GM13976 (cell line): ENCODE measurements at places on chromosomes 3 and 15.

GRCh38 chr3:185942907-185943759 is 5.3 kb upstream of the TRA2B start:
- DNase-seq: peak; percentile 84

DNA sequence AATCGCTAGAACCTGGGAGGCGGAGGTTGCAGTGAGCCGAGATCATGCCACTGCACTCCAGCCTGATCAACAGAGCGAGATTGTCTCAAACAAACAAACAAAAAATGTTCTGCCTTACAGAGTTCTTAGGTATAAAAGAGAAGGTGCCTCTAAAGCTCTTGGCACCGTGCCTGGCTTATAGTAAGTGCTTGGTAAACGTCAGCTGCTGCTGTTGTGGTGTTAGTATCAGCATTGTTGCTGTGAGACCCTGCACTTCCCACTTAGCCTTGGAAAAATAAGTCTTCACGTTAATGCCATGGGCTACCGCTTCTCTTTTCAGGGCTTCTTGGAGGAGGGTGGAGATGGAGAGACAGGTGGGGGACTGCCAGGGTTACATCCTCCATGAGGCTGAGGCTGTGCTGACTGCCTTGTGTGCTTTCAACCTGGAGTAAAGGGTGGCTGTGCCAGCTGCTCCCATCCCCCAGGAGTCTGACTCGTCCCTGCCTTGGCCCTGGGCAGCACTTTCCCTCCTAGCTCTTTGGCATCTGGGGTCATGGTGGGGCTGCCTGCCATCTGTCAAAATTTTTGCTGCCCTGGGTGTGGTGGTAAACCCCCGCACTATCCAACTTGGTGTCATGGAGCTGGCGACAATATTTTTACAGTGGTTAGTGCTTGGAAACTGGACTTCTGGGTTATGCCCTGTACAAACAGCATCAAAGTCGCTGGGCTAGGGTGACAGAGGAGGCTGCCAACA is 17.8 kb downstream of the FLNB start:
- DNase-seq: no peak

DNA sequence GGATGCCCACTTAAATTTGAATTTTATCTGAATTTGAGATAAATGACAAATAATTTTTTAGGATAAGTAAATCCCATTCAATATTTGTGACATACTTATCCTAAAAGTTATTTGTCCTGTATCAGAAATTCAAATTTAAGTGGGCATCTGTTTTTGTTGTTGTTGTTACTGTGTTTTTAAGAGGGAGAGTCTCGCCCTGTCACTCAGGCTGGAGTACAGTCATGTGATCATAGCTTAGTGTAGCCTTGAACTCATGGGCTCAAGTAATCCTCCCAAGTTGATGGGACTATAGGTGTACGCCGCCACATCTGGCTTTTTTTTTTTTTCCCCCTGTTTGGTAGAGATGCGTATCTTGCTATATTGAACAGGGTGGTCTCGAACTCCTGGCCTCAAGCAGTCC is 283.0 kb downstream of the PTPRG start:
- no peak for DNase-seq

DNA sequence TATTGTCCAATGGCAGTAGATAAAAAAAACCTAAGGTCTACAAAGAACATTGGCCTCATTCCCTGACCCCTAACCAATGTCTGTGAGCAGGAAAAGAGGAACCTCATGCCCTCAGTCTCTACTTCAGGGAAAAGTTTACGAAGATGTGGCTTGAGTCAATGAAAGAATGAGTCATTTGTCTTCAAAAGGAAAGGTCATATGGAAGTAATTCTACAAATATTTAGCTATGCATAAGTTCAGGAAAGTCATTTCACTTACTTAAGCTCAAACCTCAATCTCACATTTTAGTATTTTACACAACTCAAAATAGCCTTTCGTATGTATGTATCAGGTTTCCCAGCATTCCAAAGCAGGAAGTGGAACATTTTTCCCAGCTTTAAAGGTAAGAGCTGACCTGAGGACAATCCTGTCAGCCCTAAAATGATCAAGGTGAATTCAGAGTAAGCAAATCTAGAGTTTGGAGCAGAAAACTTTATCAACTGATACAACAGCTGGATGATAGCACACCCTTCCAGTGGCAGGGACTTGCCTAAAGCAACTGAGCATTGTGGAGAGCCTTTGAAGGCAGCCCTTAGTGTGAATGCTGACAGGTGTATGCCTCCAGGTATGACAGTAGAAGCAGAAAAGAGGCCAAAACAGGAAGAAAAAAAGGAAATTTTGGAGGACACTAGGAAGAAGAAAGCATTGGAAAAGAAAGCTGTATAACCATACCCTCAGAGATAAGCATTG is 53.9 kb upstream of the ACKR4 start:
- DNase-seq: no peak

- DNase-seq: no peak
Observed at GRCh38 chr3:106065831-106066230, 197.0 kb upstream of the CBLB start.

DNA sequence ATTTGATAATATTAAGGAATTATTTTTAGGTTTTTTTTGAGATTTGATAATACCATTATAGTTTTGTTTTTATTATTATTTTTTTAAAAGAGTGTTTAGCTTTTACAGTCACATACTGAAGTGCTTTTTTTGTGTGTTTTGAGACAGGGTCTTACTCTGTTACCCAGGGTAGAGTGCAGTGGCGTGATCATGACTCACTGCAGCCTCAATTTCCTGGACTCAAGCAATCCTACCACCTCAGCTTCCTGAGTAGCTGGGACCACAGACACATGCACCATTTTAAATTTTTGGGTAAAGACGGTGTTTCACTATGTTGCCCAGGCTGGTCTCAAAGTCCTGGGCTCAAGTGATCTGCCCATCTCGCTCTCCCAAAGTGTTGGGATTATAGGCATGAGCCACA is 73.0 kb downstream of the SUMF1 start:
- DNase-seq: no peak

DNA sequence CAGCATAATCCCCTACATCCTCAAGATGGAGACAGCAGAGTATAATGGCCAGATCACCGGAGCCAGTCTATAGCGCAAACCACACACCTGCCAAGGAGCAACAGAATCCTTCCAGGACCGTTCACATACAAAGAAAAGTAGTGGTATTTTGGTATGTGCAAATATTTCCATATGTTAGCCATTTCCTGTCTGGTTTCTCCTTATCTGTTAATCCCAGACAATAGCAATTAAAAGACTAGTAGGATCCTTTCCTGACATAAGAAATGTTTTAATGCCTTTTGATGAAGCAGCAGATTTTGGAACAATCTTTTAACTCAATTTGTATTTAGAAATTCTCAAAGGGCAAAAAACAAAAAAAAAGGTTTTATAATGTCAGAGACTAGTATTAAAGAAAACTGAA is 22.2 kb downstream of the MRPS25 start:
- no peak for DNase-seq

- no peak for DNase-seq
Observed at GRCh38 chr3:100615684-100616083, 6.3 kb downstream of the ADGRG7 start.

GRCh38 chr3:112002096-112002971 is 3.6 kb downstream of the TAGLN3 start:
- no peak for DNase-seq

GRCh38 chr3:98731720-98732285 is 31.3 kb upstream of the ST3GAL6 start:
- peak; percentile 72 for DNase-seq

- no peak for DNase-seq
Observed at GRCh38 chr3:173090492-173090891, 50.5 kb downstream of the SPATA16 start.

DNA sequence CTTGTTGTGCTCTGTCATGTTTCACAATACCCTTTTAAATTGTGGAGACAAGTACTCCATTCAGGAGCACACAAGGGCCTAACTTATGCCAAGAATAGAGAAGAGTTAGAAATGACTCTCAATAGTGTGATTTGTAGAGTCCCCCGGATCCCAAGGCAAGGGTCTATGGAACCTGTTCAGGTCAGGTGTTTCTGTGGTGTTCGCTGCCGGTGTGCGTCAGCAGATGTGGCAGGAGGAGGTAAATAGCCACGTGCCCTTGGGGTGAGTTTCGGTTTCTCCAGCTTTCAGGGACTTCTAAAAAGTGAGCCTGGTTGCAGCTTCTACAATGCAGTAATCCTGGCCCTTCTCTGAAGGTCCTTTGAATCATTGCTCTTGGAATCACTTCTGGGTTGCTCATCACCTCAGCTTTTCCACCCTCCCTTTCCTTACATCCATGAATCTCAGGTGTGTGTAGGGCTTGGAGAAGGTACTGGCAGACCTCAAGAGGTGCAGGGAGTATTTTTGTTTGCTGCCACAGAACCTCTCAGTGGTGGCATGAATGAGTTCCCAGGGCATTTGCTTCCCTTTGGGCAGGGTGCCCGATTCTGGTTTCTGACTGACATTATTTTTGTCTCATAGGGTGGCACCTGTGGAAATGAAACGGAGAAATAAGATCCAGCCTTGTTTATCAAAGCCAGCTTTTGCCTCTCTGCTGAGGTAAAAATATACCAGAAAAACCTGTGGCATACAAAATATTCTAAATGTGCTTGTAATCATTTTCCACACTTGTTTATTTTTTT is 7.3 kb downstream of the ST3GAL6 start:
- no peak for DNase-seq

DNA sequence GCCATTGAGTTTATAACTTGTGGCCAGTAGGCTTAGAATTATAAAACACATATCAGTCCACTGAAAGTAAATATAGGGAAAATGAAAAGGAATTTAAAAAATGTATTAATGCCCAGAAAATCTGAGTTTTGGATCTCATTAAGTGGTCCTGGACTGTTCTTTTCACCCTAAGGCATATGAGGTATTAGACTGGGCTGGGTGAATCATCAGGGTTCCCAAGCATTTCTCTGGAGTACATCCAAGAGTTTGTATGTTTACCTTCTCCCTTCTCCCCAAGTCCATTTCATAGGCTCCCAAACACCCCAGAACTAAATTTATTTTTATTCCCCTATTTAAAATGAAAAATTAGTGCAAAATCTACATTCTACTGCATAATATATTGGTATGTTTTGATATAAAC is 31.9 kb upstream of the SPTSSB start:
- no peak for DNase-seq
